ENCODE measurements at places on chromosomes 1 and 21.
A peak's percentile ranks its signal among the peaks of the same experiment; 100 is the strongest.

GRCh38 chr1:46219551-46220520 lies 16.7 kb downstream of the LURAP1 start:
- no peak for DNase-seq

DNA sequence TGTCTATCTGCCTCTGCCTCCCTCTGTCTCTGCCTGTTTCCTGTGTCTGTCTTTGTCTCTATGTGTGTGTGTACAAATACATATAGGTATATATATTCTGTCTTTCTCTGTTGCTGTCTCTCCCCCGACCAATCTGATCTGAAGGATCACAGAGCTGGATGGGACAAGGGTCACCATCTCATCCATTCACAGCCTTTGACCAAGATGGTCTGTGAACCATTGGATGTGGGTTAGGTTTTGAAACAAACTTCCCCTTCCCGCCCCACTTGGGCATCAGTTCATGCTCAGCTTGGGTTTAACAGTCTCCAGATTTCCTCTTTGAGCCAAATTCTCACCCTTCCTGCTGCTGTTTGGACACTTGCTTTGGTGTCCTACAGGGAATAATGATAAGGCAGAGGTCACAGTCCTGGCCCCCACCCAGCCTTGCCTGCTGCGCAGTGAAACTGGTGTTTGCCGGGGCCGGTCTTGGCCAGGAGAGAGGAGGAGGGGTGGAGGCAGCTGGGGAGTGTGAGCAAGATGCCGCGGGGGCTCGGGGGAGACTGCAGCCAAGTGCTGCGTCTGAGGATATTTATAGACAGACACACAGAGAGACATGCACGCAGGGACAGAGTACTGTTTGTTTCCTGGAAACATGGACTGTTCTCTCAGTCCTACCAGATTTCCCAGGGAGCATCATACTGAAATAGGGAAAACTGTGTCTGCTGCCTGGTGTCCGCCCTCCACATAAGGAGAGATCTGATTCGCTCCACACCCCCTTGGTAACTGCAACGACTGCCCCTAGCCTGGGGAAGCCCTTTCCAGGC lies 27.0 kb upstream of the BTG2 start:
- peak; percentile 94 for DNase-seq

DNA sequence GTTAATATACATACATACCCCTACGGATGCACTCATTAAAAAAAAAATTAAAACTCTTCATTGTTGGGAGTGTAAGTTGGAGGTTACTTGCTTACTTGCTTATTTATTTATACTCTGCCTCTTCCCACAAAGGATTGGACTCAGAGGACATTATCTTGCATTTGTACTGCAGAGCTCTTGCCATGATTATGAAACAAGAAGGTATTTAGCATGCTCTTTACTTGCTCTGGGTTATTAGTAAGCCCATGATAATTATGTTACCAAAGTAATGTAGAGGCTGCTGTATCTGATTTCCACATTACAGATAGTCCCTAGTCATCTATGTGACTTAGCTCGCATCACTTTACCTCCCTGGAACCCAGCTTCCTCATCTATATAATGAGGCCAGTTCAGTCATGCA lies 355.1 kb upstream of the PTBP2 start:
- no peak for DNase-seq

GRCh38 chr21:27807596-27807995 lies 840.7 kb upstream of the ADAMTS5 start:
- no peak for DNase-seq

DNA sequence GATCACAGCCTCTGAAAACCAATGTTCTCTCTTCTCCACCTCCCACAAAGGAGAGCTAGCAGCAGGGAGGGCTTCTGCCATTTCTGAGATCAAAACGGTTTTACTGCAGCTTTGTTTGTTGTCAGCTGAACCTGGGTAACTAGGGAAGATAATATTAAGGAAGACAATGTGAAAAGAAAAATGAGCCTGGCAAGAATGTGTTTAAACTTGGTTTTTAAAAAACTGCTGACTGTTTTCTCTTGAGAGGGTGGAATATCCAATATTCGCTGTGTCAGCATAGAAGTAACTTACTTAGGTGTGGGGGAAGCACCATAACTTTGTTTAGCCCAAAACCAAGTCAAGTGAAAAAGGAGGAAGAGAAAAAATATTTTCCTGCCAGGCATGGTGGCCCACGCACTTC lies 35.8 kb upstream of the TDRD10 start:
- no peak for DNase-seq

DNA sequence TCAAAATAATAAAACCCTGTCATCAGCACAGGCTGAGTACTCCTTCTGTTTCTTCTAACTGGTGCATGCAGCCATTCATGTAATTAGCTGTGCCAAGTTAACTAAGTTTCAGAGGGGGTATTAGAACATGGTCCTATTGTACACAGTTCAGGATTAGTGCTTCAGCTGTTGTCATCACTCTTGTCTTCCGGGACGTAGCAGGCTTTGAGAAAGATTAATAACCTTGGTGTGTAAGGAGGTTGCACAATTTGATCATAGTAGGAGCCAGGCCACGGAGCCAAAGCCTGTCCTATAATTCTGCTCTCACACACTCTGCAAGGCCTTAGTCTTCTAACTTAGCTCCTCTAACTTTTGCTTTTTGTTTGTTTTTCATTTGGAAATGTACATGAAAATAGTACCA lies 44.7 kb downstream of the PTGFRN start:
- no peak for DNase-seq

DNA sequence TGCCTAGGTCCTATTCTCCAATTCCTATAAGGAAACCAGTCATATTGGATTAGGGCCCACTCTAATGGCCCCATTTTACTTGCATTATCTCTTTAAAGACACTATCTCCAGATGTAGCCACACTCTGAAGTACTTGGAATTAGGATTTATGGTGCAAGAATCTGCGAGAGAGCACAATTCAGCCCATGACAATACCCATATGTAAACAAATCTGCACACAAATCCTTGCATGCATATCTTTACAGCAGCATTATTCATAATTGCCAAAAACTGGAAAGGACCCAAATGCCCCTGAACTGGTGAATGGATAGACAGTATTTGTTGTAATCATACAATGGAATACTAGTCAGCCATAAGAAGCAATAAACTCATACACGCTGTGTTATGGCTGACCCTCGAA lies 229.8 kb upstream of the ADAMTS5 start:
- no peak for DNase-seq

GRCh38 chr1:41416081-41416480 lies 54.8 kb downstream of the FOXO6 start:
- no peak for DNase-seq

DNA sequence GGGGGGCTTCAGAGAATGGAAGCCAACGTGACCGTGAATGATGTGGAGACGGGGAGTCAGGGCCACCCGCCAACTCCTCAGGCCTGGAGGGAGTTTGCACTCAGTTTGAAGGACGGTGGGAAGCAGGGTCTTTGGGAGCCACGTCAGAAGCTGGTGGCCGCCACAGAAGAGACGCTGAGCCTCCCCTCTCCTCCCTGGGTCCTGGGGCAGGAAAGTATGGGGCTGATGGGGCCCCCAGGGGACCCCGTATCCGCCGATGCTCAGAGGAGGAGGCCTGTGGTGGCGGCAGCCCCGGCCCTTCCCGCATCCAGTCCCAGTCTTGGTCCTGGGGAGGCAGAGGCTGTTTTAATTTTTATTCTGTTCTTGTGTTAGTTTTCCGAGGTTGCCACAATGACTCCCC lies 188.6 kb upstream of the C1orf174 start:
- no peak for DNase-seq

GRCh38 chr1:184627007-184627341 lies 127.7 kb downstream of the EDEM3 start:
- no peak for DNase-seq

DNA sequence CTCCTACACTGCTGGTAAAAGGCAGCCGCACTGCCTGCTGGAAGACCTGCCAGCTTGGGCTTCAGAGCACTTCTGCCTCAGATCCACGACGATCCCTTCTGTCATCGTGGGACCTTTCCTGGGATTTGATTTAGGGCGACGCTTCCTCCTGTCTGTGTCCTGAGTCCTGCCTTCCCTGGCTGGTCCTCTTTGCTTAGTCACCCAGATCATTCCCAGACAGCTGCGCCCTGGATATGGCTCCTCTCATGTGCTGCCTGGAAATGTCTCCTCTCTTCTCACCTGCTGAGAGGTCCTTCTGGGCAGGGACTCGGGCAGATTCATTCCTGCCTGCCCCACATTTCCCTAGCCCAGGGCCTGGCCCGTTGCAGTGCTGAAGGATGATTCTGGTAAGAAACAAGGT lies 72.4 kb upstream of the POU3F1 start:
- DNase-seq = no peak

- no peak for DNase-seq
These were observed 72.9 kb upstream of the COL24A1 start for GRCh38 chr1:86229405-86229975.

DNA sequence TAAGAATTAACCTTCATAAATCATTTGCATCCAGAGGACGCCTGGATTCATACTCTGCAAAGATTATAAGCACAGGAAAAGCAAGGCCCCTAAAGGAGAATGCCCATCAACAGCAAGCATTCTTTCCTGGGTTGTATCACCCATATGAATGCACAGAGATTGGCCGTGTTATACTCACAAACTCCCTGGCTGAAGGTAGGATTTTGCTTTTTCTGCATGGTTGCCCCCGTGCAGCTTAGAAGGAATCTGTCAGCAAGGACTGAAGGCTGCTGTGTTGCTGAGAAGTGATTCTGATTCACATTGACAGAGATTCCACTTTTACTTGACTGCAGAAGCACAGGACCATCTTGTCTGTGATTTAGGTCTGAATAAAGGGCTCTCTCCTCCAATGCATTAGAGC lies 283.0 kb downstream of the LRRIQ3 start:
- DNase-seq = no peak

DNA sequence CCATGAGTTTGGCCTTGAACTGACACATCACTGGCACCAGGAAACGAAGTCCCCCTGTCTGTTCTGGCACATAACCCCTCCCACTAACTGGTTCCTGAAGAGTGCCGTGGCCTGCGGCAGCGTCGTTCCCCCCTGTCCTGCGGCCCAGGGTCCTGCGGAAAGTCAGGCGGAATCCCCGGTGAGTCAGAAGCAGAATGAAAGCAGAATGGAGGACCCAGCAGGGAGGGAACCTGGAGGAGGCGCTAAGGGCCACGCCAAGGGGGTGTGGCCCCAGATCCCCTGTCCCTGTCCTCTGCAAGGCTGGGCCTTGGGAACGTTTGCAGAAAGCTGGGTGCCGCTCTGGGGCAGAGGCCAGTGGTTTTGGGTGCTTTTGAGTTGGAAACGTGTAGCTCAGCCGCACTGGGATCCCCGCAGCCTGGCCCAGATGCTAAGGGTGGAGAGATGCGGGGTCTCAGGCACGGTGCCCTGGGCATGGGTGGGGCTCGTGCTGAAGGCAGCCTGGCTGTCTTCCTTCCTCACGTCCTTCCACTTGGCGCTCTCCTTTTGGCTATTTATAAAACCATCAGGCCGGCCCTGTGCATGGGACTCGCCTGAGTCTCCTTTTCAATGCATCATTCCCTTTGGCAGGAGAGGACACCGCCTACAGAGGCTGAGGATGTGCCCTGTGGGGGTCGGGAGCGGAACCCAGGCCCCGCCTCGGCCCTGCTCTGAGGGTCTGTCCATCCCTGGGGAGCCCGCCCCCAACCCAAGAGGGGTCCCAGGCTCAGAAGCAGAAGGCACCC lies 36.2 kb downstream of the TP73 start:
- DNase-seq = no peak

GRCh38 chr1:31759298-31760023 lies 4.7 kb downstream of the ADGRB2 start:
- DNase-seq = no peak

GRCh38 chr1:19477284-19478249 lies 7.8 kb downstream of the CAPZB start:
- no peak for DNase-seq

DNA sequence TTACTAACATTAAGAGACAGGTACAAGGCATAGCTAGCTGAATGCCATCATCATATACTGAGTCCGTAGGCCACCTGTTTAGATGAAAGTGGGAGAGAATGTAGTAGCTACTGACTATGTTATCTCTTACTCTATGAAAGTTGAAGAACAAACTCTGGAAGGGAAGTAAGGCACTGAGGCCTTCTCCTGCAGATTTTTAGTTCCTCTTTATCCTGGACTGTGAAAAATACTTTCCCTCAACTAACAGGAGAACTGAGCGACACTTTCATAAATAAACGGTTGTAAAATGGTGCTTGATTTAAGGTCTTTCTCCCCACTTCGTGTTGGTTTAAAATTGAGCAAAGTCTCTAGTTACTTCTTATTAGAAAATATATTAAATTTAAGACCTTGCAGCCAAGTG lies 101.9 kb downstream of the FNBP1L start:
- no peak for DNase-seq

- DNase-seq = peak; percentile 73
These were observed 10.4 kb downstream of the EMC1 start for GRCh38 chr1:19240673-19241538.

DNA sequence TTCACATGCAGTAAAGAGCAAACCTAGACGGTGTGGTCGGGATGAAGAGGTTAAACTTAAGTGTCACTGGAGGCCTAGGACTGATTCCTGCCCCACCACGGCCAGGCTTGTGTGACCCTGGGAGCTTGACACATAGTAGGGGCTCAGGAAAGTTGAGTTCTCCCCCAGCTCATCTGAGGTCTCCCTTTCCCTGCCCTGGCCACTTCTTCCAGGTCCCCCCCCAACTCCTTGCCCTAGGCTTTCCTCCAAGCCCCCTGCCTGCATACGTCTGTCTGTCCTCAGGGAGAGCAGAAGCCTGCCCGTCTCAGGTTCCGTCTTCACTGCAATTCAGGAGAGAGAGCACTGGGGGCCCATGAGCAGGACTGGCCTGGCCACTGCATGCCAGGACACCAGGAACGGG lies 225.8 kb downstream of the PTPRU start:
- no peak for DNase-seq

DNA sequence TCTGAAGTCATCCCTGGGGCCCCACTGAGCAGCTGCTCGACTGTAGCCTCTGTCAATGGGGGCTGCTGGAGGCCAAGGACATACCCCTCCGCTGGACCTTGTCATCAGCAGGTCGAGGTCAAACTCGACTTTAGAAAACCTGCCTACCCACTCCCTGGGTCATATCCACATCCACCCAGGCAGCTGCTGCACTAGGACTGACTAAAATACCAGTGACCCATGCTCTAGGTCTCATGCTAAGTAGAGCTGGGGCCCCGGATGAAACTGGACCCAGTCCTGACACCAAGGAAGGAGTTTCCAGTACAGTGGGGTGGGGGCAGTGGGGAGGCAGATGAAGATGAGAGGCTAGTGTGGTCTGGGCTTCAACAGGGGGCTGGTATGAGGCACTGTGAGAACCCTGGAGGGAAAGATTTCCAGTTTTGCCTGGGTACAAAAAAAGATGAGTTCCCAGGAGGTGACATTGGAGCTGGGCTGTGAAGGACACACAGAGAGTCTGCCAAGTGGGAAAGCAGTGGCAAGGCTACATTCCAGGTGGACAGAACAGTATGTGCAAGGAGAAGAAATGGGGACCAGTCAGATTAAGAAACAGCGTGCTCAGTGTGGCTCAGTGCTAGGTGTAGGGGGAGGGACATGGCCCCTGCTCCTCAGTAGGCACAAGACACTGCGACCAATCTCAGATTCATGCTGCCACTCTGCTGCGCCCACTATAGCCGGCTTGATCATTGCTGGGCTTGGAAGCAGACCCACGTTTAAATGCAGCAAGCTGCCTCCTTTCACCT lies 12.4 kb downstream of the SLC2A1 start:
- DNase-seq = no peak
